Epithelial cell of esophagus (primary cell): ENCODE measurements at places on chromosomes 6 and 20.

GRCh38 chr20:49693435-49694171 is 20.1 kb downstream of the B4GALT5 start:
- DNase-seq: peak; percentile 62

DNA sequence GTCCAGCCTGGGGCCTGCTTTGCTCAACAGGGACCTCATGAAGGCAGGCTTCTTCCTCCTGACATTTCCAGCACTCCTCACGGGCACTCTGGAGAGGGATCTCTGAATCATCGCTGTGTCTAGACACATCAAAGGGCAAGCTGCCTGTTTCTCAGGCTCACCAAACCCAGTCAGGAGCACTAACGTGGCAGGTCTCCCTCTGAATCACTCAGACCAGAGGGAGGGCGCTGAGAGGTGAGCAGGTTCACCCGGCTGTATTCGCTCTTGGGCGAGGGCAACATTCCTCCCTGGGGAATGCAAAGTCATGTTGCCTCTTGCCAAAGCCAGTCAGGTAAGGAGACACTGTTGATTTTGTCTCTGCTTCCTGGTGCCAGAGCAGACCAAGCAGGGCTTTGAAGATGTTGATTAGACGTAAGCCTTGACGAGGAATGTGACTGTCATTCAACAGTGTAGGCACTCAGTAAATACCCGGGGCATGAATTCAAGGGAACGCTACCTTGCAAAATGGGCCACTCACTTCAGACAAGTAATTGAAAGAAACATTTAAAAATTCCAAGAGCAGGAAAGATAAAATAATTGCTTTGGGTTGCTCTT is 50.1 kb downstream of the CYP24A1 start:
- peak; percentile 100 for DNase-seq

DNA sequence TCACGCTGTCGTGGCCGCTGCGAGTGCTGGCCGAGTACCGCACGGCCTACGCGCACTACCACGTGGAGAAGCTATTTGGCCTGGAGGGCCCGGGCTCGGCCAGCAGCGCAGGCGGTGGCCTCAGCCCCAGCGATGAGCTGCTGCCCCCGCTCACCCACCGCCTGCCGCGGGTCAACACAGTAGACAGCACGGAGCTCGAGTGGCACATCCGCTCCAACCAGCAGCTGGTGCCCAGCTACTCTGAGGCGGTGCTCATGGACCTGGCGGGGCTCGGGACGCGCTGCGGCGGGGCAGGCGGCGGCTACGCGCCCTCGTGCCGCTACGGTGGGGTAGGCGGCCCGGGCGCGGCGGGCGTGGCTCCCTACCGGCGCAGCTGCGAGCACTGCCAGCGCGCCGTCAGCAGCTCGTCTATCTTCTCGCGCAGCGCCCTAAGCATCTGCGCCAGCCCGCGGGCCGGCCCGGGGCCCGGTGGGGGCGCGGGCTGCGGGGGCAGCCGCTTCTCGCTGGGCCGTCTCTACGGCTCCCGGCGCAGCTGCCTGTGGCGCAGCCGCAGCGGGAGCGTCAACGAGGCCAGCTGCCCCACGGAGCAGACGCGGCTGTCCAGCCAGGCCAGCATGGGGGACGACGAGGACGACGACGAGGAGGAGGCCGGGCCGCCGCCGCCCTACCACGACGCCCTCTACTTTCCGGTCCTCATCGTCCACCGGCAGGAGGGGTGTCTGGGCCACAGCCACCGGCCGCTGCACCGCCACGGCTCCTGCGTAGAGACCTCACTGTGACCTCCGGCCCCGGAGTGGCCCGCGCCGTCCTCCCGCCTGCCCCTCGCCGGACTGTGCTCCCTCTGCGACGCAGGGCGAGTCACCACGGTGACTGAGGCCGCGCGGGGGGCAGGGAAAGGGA is 5.7 kb downstream of the TMEM151B start:
- peak; percentile 39 for DNase-seq

GRCh38 chr6:117870486-117871242 is 36.4 kb upstream of the SLC35F1 start:
- no peak for DNase-seq

DNA sequence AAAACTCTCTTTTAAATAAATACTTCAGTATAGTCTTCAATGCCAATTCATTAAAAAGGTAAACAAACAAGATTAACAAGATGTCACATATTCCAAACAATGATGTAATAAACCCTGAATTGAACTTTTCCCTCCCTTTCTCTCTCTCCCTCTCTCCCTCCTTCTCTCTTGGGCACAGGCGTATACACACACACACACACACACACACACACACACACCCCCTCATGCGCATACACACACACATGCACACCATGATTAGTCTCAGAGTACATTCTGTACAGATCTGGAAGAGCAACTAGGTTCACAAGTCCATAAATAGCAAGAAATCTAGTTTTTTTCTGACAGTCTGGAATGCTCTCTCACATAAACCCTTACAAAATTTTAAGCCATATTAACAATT is 128.3 kb downstream of the DST start:
- DNase-seq: no peak

- DNase-seq: no peak
These were observed 154.5 kb downstream of the CFAP61 start for GRCh38 chr20:20206788-20207187.

DNA sequence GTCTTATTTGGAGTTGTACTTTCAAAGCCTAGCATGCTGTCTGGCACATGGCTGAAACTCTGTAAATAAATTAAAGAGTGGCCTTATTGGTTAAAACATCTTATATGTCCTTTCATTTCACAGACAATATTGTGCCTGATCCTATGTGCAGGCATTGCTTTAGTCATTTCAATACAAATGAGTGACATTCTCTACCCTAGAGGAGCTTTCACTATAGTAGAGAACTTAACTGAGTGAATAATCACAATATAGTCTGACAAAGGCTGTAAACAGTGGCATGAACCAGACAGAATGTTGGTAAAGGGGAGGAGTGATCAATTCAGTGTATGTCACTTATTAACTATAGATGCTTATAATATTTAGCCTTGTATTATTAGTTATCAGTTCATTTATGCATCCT is 481.8 kb downstream of the TFAP2B start:
- no peak for DNase-seq

DNA sequence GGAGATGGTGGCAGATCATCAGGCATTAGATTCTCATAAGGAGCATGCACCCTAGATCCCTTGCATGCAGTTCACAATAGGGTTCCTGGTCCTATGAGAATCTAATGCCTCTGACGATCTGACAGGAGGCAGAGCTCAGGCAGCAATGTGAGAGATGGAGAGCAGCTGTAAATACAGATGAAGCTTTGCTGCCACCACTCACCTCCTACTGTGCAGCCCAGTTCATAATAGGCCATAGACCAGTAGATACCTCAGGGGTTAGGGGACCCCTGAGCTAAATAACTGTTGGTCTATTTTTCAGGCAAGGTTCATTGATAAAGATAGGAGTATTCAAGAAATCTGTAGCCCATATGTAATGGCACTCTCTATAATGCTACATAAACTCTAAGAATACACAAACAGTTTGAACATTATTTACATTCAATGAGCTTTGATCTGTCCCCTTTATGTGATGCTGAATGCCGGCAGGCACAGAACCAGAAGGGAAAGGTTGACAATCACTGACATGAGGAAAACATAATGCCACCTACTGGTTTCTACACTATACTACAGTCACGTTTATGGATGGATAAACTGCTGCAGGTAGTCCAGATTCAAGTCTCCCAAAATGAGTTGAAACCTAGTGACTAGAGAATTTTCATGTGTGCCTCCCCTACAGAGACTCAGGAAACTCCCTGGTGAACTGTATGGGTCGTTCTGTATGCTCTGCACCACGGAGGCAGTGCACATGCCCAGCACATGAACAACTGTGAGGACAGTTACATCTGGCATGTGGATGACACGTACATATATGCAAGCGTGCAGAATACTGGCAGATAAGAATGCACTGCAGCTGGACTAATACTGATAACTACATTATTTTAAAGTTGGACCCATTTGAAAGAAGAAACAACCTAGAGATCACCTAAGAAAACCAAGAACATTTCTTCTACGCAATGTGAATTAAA is 72.0 kb downstream of the DST start:
- DNase-seq: peak; percentile 46

DNA sequence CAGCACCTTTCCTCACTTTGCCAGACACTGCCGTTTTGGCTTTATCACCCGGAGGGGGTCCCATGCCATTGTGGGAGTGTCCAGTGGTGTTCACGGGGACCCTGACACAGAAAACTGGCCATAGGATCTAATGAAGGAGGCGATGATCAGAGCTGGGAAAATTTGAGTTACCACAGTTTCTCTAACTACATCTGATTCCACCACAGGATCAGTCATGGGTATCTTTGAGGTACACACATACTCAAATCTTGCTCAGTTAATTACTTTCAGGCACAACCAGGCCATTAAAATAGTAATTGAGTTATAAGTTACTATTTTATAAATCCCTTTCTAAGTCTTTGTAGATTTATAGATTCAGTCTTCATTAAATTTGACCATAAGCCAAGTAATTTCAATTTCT is 215.1 kb downstream of the PRL start:
- no peak for DNase-seq

- DNase-seq: peak; percentile 67
These were observed 5.9 kb downstream of the TP53INP2 start for GRCh38 chr20:34709831-34710567.

DNA sequence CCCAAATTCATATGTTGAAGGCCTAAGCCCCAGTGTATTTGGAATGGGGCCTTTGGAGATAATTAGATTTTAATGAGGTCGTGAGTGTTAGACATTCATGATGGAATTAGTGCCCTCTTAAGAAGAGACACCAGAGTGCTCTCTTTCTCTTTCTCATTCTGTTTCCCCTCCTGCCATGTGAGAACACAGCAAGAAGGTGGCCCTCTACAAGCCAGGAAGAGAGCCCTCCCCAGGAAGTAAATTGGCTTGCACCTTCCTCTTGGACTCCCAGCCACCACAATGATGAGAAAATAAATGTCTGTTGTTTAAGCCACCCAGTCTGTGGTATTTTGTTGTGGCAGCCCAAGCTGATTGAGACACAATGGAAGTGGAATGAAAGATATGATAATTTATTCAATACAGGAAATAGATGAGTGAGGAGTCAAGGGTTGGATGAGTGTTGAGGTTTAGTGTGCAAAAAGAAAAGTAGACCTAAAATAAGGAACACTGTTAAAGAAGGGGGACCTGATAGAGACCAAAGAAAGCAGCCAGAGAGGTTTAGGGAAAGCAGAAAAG is 25.9 kb upstream of the ATXN1 start:
- no peak for DNase-seq

- peak; percentile 32 for DNase-seq
These were observed 26.3 kb downstream of the ELOVL5 start for GRCh38 chr6:53322188-53323029.

DNA sequence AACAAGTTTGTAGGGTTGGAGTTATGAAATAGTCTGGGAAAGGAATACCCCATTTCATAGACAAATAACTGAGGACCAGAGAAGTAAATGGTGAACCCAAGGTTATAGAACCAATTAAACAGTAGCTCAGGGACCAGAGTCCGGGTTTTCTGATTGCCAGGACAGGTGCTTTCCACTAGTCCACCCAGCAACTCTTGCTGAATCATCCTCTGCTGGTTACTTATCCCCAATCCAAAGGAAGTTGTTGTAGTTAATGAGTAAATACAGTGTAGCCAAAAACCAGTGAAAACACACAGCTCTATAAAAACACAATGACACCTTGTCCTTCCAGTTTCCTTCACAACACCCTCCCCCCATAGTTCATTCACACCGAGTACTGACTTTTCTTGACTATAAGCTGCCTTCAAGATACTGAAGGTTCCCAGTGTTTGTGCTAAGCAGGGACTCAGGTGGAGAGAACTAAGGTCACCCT is 766 bp upstream of the TINAG start:
- DNase-seq: peak; percentile 40

GRCh38 chr6:18388942-18389341 is 1.8 kb downstream of the RNF144B start:
- DNase-seq: peak; percentile 62

DNA sequence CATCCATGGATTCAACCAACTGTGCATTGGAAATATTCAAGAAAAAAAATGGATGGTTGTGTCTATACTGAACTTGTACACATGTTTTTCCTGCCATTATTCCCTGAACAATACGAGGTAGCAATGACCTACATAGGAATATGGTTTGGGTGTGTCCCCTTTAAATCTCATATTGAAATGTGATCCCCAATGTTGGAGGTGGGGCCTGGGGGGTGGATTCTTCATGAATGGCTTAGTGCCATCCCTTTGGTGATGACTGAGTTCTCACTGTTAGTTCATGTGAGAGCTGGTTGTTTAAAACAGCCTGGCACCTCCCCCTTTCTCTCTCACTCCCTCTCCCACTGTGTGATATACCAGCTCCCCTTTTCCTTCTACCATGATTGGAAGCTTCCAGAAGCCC is 139.8 kb upstream of the BACH2 start:
- no peak for DNase-seq
